ENCODE measurements at places on chromosomes 3 and 15.

- DNase-seq, result no peak
Observed at GRCh38 chr3:158717576-158717975, 14.7 kb downstream of the RARRES1 start.

- peak; percentile 94 for DNase-seq
Observed at GRCh38 chr3:87227104-87227834, at the start of gene CHMP2B. CHMP2B (plus strand) TSS chr3:87227309; CDS start chr3:87227523, 214 bp downstream.

- no peak for DNase-seq
Observed at GRCh38 chr3:197417441-197417840, 119.0 kb upstream of the DLG1 start.

- no peak for DNase-seq
Observed at GRCh38 chr3:180619723-180620122, 17.8 kb downstream of the TTC14 start.

DNA sequence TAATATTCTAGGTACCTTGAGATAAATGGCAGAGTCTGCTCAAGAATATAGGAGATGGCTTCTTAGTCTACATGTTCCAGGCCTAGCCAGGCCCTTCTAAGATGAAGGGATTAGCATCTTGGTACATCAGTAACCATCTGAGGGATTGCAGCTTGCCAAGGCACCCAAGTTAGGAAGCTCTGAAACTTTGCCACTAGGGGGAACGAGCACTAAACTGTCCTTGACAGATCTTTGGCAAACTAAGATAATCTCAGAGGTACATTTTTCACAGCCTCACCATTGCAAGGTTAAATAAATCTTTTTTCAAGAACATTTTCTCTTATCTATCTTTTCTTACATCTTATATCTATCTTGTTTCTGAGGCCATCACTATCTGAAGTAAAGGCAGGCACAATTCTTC lies 351.2 kb downstream of the RAP2B start:
- peak; percentile 29 for DNase-seq

- no peak for DNase-seq
Observed at GRCh38 chr15:70863450-70864218, 9.7 kb upstream of the LARP6 start.

DNA sequence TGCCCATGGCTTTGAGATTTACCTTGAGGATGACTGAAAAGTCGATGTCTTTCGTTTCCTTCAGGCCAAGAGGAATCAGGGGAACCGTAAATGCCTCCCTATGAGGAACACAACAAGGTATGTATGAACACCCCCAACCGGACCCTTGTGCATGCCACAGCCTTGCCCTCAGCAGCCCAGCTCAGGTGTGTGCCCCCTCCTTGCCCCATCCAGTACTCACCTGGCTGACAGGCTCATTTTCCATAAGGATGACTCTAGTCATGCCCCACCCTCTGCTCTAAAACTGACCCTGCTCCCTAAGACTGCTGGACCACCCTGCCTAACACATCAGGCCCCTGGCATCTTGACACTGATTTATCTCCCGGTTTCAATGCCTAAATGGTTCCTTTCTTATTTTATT lies 270.0 kb downstream of the GOLGA6L6 start:
- no peak for DNase-seq

GRCh38 chr3:68945225-68945624 lies 12.9 kb upstream of the TAFA4 start:
- DNase-seq, result no peak

DNA sequence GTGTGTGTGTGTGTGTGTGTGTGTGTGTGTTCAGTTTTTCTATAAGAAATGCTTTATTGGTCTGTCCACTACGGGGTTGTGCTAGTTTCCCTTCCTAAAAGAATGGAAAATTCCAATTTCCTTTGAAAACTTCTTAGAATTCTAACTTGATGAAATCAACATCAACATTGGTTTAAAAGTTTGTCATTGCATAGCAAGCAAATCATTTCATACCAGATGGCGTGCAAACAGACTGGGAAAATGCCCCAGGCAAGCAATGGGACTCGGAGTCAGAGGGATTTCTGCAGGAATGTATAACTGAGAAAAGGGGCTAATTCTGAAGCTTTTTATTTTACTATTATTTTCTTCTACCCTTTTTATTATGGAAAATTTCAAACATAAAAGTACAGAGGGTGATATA lies 13.1 kb upstream of the DYNC1LI1 start:
- no peak for DNase-seq

Measured in GM12865 (cell line).